ENCODE measurements at places on chromosomes 1 and 21.

DNA sequence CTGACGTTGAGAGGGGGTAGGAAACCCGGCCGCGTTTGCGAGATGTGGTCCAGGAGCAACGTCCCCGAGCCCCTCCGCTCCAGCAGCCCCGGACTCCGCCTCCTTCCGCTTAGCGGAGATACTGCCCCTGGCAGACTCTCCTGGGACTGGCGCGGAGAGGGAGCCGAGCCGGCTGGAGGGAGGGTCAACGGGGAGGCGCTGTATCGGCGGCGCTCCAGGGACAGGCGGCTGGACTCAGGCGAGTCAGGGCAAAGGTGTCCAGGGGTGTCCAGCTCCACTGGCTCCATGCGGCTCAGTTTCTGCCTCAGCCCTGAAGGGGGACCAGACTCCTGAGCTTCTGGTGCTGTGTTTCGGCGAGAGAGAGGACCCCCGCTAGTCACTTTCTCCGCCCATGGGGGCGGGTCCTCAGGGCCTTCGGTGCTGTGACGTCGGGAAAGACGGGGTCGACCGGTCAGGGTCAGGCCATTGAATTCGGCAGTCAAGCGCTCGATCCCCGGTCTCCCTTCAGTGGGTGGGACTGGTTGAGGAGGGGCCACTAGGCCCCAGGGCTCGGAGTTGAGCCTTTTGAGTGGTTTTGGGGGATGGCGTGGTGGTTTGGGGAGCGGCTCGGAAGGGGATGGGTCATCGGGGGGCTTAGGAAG, 2.8 kb upstream of the LIX1L start:
- peak; percentile 32 for DNase-seq

DNA sequence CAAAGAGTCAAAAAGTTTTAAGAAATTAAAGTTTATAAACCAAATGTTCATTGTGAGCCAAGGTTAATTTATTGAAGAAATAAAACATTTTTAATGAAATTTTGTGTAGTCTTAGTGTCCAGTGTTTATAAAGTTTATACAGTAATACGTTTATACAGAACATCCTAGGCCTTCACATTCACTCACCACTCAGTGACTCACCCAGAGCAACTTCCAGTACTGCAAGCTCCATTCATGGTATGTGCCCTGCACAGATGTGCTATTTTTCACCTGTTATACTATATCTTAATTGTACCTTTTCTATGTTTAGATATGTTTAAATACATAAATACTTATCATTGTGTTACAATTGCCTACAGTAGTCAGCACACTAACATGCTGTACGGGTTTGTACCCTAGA, 33.6 kb downstream of the TYW3 start:
- DNase-seq = no peak

DNA sequence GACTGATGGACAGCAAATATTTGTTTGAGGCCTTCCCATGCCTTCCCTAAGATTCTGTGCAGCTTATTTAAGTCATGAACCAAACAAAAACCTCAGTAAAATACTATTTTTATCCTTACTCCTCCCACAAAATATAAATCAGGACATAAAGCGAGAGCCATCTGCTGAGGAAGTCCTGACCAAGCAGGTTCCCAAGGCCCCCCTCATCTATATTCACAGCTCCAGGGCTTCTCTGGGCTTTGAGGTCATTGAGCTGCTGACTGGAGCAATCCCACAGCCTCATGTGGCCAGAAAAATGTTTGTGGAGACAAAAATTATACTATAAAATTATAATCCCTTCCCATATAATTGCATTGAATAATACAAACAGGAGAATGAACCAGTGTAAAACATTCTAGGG, 846.2 kb downstream of the ADGRL2 start:
- no peak for DNase-seq

DNA sequence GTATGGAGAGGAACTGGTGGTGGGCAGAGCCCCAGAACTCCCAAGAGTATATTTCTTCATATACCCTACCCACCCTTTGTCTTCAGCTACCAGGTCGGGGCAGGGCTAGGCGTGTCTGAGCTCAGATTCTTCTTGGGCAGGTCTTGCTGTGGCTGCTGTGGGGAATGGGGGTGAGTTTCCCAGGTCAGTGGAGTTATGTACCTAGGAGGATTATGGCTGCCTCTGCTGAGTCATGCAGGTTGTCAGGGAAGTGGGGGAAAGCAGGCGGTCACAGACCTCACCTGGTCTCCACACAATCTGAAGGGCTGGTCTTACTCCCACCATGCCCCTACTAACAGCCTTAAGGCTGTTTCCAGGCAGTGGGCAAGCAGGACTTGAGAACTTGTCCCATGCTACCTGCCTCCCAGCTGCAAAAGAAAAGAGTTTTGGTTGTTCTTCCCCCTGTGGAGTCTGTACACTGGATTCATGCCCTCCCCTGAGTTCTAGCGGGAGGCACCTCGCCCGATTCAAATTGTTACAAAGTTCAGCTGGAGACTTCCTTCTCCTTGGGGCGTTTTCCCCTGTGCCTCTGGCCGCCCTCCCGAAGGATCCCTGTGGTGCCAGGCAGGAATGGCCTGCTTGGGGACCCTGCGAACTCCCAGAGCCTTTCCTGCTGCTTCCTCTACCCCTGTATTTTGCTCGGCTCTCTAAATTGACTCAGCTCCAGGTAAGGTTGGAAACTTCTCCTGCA, 58.6 kb downstream of the NPHS2 start:
- DNase-seq = no peak

DNA sequence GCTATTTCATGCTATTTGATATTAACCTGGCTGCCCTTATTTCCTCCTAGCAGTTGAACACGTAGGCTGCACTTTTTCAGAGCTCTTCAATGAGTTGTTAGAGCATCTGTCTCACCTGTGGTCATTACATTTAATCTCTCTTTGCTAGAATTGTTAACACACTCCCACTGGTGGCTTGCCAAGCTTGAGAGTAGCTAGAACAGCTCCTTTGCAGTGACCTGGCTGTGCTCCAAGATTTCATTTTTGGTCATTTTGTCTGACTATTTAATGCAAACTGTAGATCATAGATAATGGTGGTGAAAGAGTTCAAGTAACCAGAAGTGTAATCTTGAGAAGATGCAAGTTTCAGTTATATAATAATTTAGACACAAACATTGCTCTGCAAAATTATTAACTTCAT, 105.6 kb downstream of the LRRC7 start:
- no peak for DNase-seq

GRCh38 chr1:116279715-116280114, 93.3 kb upstream of the ATP1A1 start:
- no peak for DNase-seq

DNA sequence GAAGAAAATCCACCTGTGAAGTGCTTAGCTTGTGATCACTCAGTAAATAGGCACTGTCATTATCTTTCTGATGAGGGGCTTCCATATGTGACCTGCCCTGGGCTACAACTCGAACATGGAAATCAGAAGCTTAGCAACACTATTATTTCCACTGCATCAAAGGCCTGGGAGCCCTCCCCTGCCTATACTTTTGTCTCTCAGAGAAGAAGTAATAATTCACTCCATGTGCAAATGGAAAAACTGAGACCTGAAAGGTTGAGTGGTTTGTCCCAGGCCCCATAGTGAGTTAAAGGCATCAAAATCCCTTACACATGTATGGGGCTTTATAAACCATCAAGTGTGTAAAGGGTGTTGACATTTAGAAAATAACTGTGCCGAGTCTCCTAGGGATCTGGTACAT, 20.9 kb downstream of the SOX13 start:
- DNase-seq = no peak
